ENCODE measurements at places on chromosomes 6 and 20. TPM values are rescaled to one million over a fixed set of nuclear protein-coding genes. Genes with fewer than 3 reads are reported as not detected.

SAPCD1 gene
- 6.0 TPM for total RNA-seq

NR2E1 gene
- total RNA-seq, result not detected

EDN3 gene
- total RNA-seq, result not detected

- no peak for DNase-seq
These were observed 208.1 kb downstream of the OGFRL1 start for GRCh38 chr6:71496722-71497033.
